NCI-H526 treated with DMSO at 0.1 percent for 48 hours (cell line): ENCODE measurements at places on chromosomes 13 and 19.
A peak's percentile ranks its signal among the peaks of the same experiment; 100 is the strongest.

- DNase-seq: peak; percentile 6
Measured at GRCh38 chr19:19628501-19629134, 598 bp upstream of the LPAR2 start.

- DNase-seq: no peak
Measured at GRCh38 chr19:43675269-43675879, 5.4 kb upstream of the PLAUR start.

- no peak for DNase-seq
Measured at GRCh38 chr19:30335306-30335886, 36.8 kb upstream of the ZNF536 start.

DNA sequence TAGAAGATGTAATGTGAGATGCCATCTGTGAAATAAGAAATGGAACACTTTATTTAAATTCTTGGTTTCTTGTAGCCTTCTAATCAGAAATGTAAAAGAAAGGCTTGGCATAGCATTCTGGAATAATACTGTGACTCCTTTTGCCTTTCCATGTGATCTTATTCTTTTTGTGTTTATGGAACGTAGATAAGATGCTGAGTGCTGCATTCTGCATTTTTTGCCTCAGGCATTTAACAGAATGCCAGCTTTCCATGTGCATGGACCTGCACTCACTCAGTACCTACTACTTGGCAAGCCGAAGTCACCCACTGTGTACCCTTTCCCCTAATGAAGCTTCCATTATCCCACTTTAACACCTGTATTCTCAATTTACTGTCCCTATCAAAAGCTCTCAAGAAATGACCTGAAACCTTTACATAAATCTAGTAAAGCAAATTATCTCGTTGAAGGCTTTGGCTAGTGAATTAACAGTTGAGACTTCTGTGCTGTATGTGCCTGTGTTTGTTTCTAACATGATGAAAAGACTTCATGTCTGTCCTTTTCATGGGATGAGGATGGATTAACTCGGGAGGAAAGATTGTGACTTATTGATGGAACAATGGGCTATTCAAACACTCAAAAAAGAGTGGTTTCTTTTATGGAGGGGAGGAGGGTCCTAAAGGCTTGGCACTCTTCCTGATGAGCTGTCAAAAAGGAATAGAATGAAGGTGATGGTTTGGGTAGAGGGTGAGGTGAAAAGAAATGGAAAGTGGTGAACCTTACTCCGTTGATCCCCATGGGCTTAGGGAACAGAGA, 44.7 kb upstream of the FRY start:
- no peak for DNase-seq

DNA sequence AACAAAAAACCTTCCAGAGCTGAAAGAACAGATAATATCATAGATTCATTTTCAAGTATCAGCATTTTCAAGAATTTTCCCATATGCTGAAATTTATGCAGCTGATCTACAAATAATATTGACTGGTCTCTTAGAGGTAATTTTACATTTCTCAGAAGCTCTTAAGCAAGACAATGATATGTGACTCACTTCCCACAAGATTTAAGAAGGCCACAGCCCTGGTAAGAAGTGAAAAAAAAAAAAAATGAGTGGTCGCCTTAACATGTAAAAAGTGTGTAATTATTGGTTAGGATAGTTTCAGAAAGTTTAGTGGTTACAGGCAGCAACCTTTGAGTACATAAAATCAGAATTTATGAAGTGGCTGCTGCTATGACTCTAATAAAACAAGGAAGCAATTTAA, 54.5 kb downstream of the NUFIP1 start:
- DNase-seq: no peak

DNA sequence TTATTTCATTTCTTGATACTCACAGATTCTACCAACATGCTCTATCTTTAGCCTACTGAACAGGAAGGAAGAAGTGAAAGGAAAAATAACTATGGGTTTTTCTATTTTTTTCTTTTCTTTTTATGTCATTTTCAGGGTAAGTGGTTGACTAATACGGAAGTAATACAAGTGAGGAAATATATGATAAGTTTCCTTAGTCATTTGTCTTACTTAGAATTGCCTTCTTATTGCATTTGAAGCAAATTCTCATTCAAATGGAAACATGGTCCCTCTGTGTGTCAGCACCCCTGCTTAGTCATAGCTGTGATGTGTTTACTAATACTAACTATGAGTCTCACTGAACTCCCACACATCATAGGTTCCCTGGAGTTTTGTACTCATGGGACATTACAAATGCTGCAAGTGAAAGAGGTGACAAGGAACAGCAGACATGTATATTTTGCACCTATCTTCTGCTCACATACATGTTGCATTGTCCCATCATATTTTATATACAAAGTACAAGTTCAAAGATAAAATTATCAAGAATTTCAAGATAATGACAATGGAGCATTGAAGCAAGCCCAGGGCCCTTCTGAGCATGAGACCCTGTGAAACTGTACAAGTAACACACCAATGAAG, 60.1 kb downstream of the DCT start:
- DNase-seq: no peak

- DNase-seq: no peak
Measured at GRCh38 chr13:97307118-97307881, 85.2 kb downstream of the MBNL2 start.

DNA sequence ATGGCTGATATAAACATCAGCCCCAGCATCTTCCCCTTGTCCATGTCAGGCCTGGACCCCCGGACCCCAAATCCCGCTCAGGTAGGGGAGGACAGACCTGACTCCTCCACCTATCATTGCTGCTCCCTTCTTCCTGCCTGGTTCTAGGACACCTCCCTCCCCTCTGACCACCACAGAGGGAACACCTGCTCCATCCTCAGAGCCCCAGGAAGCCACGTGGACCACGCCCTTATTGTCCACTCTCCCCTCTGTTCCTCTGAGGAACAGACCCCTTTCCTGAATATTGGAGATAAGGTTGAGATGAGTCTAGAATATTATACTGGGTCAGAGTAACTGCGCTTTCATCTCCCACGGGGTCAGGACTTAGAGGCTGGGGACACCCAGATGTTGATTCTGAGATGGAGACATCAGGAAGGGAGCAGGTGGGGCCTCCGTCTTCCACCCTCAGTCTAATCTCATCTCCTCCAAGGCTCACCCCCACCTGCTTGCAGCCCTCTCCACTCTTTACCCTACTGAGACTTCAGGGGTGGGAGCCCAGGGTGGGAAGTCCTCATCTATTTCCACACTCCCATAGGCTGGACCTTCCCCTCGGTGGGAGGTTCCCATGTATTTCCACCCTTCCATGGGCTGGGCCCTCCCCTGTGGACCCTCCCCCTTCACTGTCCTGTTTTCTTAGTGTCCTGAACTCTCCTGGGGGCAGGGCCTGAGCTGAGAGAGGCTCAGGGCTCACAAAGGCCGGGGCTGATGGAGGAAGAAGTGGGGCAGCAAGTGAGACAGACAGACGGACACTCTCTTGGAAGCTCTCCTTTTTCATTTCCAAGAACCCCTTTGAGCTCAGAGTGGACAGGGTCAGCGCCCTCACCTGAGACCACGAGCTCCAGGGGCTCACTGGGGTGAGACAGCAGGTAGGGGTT, 2.7 kb downstream of the LILRA4 start:
- DNase-seq: no peak

- no peak for DNase-seq
Measured at GRCh38 chr13:28967029-28967915, 147.1 kb downstream of the MTUS2 start.

- DNase-seq: no peak
Measured at GRCh38 chr13:99135591-99135990, 65.1 kb upstream of the UBAC2 start.

DNA sequence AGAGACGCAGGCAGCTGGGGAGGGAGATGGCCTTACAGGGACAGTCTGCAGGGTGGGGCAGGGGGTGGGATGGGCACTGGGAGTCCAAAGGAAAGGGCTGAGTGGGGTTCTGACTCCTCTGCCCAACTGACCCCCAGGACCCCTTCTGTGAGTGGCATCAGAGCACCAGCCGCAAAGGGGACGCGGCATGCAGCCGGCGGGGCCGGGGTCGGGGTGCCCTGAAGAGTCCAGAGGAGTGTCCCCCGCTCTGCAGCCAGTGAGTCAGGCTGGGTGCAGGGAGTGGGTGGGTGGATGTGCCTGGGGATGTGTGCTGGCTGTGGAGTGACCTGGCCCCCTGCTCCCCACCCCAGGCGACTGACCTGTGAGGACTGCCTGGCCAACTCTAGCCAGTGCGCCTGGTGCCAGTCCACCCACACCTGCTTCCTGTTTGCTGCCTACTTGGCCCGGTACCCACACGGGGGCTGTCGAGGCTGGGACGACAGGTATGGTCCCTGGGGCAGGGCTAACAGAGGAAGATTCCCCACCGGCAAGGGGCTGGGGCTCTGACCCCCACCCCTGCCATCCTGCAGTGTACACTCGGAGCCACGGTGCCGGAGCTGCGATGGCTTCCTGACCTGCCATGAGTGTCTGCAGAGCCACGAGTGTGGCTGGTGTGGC, 25.8 kb downstream of the MEGF8 start:
- DNase-seq: no peak

GRCh38 chr19:56080669-56081401, 40.3 kb downstream of the ZNF787 start:
- DNase-seq: peak; percentile 78

GRCh38 chr19:32465176-32465575, 59.6 kb downstream of the DPY19L3 start:
- DNase-seq: no peak

DNA sequence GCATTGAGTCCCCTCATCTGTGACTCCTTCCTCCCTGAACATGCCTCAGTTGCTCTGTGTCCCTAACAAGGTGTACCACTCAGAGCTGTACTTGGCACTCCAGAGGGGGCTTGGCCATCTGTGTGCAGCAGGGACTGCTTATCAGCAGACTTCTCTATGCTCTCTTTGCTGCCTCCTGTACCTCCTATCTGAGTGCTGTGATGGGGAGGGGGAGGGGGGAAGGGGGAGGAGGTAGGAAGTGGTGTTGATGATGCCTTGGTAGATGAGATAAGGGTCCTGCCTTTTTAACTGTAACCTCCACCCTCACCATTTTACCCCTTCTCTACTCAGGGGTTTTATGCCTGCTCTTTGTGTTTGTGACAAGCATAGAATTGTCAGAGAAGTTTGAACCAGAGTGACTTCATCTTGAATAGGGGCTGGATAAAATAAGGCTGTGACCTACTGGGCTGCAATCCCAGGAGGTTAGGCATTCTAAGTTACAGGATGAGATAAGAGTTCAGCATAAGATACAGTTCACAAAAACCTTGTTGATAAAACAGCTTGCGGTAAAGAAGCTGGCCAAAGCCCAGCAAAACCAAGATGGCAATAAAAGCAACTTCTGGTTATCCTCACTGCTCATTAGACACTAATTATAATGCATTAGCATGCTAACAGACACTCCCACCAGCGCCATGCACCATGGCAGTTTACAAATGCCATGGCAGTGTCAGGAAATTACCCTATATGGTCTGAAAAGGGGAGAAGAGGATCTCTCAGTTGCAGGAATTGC, 13.2 kb downstream of the PCDH8 start:
- DNase-seq: no peak

GRCh38 chr19:2798733-2799132, 13.4 kb downstream of the THOP1 start:
- no peak for DNase-seq

GRCh38 chr13:25378528-25378927, 6.8 kb downstream of the ATP8A2 start:
- DNase-seq: no peak

- peak; percentile 94 for DNase-seq
Measured at GRCh38 chr13:40671956-40672764, 5.7 kb upstream of the FOXO1 start.

DNA sequence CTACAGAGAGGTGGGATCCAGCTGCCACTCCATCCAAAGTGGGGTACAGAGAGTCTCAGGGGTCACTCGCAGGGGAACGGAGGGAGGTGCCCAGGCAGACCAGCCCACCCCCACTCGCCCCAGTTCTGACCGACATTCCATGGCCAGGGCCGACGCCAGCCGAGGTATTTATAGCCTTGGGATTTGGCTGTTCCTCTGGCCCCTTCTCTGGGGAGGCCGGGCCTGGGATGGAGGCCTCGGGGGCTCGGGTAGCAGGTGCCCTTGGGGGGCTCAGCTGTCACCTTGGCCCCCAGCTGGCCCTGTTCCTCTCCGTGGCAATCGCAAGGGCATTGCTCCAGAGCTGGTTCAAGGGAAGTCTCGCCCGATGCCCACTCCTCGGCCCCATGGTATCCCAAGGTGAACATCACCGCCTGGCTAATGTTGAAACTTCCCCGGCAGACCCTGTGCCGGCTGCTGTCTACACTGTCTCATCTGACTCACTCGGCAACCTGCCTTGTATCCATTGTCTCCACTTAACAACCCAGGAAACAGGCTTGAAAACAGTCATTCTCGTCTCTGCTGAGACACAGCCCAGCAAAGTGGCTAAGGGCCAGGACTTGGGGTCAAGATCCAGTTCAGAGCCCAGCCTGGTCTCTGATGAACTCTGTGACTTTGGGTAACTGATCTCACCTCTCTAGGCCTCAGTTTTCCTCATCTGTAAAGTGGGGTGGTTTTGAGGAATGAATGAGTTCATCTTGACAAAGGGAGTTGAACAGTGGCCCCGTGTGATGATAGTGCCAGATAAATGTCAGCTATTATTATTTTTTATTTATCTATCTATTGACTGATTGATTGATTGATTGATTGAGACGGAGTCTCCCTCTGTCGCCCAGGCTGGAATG, 9.7 kb downstream of the PRKACA start:
- DNase-seq: no peak

DNA sequence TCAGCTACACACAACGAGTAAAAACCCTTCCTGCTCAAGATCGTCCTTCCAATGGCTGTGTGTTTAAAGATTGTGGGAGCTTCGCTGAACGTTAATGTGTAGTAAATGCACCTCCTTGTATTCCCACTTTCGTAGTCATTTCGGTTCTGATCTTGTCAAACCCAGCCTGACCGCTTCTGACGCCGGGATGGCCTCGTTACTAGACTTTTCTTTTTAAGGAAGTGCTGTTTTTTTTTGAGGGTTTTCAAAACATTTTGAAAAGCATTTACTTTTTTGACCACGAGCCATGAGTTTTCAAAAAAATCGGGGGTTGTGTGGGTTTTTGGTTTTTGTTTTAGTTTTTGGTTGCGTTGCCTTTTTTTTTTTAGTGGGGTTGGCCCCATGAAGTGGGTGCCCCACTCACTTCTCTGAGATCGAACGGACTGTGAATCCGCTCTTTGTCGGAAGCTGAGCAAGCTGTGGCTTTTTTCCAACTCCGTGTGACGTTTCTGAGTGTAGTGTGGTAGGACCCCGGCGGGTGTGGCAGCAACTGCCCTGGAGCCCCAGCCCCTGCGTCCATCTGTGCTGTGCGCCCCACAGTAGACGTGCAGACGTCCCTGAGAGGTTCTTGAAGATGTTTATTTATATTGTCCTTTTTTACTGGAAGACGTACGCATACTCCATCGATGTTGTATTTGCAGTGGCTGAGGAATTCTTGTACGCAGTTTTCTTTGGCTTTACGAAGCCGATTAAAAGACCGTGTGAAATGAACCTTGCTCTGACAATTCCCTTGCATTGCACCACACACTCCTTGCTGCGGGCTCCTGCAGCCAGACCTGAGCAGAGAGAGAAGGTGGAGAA, 2.7 kb upstream of the FAM174C start:
- DNase-seq: no peak

DNA sequence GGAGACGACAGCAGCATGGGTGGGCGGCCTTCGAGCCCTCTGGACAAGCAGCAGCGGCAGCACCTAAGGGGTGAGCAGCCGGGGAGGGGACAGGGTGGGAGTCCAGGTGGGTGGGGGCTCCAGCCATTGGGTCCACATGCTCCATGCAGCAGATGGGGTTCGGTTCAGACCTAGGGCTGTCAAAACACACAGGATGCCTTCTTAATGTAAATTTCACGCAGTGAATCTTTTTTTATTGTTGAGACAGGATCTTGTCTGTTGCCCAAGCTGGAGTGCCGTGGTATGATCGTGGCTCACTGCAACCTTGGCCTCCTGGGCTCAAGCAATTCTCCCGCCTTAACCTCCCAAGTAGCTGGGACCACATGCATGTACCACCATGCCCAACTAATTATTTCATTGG, 15.9 kb downstream of the PGLS start:
- DNase-seq: no peak
